ENCODE measurements at places on chromosomes 11 and 22. TPM values are rescaled to one million over a fixed set of nuclear protein-coding genes. Genes with fewer than 3 reads are reported as not detected.

GRCh38 chr22:30240541-30241417 lies 5.8 kb downstream of the LIF start:
- DNase-seq, result no peak

DNA sequence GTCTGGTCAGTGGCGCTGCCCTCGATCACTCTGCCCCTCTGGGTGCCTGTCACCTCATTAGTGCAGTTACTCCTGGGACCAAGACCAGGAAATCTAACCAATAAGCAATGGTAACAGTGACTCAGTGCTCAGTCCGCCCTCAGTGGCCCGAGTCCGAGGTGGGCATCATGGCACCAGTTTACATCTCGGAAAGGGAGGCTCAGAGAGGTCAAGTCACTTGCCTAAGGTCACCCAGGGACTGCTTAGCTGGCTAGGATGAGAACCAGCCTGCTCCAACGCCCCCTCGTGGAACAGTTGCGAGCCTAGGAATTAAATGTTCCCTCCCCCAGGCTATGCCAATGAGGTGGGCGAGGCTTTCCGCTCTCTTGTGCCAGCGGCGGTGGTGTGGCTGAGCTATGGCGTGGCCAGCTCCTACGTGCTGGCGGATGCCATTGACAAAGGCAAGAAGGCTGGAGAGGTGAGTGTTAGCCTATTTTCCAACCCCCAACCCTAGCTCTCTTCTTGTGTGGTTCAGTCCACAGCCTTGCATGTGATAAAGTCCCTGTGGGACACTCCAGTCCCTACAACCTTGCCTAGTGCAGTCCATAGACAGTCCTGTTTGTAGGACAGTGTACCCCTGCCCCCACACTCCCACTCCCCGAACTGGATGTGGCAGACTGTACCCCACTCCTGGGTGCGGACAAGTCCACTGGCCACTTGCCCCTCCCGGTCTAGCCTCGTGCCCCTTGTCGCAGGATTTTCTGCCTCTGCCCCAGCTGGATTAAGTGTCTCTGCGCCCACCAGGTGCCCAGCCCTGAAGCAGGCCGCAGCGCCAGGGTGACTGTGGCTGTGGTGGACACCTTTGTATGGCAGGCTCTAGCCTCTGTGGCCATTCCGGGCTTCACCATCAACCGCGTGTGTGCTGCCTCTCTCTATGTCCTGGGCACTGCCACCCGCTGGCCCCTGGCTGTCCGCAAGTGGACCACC lies 1.1 kb downstream of the MTFP1 start:
- peak; percentile 59 for DNase-seq

The APOA1 gene
- polyA plus RNA-seq, result 3.3 TPM

- no peak for DNase-seq
Measured at GRCh38 chr22:35409783-35410662, 10.1 kb downstream of the MCM5 start.

DNA sequence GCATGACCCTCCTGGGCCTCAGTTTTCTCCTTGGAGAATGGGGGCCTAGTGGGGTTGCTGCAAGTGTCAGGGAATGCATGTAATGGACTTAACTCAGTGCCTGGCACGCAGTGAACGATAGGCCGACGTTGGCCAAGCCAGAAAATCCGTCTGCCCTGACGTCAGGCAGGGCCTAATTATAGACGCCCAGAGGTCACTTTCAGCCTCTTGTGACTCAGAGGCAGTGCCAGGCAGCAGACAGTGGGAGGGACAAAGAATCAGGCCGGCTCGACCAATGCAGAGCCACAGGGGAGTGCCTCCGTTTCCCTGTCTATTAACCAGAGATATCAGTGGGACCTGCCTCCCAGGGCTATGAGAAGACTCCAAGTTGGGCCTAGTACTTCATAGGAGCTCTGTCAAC lies 115.0 kb downstream of the MN1 start:
- no peak for DNase-seq

- no peak for DNase-seq
Measured at GRCh38 chr22:38066381-38067027, 9.3 kb downstream of the PICK1 start.

Data from right lung (tissue), 10 donors.